SIG-M5 (cell line): ENCODE measurements at places on chromosomes 7 and 10.

GRCh38 chr7:24898691-24899090 is 81.3 kb downstream of the OSBPL3 start:
- DNase-seq = no peak

GRCh38 chr10:124716369-124716768 is 27.8 kb downstream of the FAM53B start:
- no peak for DNase-seq

- no peak for DNase-seq
Observed at GRCh38 chr10:51063659-51064535, 10.4 kb upstream of the PRKG1 start.

- DNase-seq = no peak
Observed at GRCh38 chr7:109986701-109987100, 1104.2 kb upstream of the LRRN3 start.

DNA sequence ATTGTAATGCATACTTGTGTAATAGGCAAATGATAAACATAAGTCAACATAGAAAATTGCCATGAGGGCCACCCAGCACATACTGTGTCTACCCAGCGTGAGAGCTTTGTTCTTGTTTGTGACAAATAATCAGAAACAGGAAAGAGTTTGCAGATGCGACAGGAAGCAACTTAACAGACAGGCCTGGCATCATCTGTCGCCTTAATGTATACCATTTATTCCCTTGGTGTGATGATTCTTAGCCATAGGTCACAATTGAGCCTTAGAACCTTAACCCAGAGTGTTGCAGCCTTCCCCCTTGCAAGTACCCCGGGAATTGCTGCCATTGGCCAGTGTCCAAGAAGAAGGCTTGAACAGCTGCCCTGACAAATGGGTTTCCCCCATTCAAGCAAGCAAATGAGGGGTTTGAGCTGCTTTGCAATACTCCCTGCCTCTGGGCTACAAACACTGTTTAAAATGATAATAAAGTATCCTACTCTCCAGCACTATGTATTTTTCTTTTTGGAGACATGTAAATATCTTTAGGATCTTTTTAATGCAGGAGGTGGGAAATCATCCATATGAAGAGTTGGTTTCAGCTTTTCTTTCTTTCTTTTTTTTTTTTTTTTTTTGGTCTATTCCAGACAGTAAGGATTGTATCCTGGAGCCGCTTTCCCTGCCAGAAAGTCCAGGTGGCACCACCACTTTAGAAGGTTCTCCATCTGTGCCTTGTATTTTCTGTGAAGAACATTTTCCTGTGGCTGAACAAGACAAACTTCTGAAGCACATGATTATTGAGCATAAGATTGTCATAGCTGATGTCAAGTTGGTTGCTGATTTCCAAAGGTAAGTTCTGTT is 80.0 kb downstream of the ZNF277 start:
- DNase-seq = no peak

GRCh38 chr7:7944619-7945282 is 23.8 kb upstream of the GLCCI1 start:
- no peak for DNase-seq

GRCh38 chr7:148487912-148488311 is 102.7 kb upstream of the C7orf33 start:
- DNase-seq = no peak

GRCh38 chr7:5636446-5636835 is 145.0 kb downstream of the RNF216 start:
- no peak for DNase-seq

DNA sequence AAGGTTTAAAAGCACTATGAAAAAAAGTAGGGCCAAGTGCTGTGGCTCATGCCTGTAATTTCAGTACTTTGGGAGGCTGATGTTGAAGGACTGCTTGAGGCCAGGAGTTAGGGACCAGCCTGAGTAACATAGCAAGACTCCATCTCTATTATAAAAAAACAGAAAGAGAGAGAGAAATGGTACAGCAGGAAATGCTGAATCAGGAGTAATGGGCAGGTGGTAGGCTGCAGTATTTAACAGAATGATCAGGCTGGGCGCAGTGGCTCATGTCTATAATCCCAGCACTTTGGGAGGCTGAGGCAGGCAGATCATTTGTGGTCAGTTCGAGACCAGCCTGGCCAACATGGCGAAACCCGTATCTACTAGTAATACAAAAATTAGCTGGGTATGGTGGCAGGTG is 49.6 kb downstream of the SCD start:
- DNase-seq = no peak

DNA sequence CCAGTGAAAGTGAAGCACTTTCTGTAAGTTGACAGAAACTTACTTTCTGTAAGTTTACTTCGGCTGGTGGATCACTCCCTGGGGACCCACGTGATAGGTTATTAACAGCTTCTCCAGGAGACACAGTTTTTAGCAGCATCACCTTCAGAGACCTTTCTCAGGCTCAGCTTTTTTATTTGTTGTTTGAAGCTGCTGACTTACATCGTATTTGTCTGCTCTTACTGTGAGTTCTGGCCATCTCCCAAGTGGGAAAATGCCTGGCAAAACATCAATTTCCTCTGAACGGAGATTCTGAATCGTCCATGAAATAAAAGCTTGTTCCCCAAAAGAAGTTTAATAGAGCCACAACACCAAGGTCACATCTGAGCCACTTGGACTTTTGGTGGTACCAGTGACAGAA is 178.7 kb upstream of the PODXL start:
- no peak for DNase-seq

DNA sequence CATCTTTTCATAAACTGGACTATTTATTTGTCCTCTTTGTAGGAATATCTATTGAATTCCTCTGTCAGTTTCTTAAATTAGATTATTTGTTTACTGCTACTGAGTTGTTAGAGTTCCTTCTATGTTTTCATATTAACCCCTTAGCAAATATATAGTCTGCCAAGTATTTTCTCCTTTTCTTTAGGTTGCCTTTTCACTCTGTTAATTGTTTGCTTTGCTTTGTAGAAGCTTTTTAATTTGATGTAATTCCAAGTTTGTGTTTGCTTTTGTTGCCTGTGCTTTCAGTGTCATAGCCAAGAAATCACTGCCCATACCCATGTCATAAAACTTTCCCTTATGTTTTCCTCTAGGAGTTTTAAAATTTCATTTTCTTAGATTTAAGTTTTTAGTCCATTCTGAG is 256.2 kb upstream of the SEMA3A start:
- DNase-seq = no peak

DNA sequence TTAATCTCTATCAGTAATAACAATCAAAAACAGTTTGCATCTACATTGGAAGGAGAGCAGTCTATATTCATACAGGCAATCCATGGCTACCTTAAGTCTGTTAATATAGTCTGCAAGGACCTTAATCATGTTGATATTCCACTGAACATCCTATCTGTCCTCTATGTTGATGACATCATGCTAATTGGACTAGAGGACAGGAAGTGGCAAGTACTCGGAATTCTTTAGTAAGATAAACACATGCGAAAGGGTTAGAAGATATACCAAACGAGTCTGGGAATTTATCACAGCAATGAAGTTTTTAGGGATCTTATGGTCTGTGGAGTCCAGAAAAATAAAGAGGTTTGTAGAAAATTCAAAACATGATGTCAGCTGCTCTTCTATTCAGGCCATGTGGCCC is 11.3 kb upstream of the SAMD9L start:
- DNase-seq = no peak

- DNase-seq = no peak
Observed at GRCh38 chr7:22700559-22701002, 26.4 kb upstream of the IL6 start.

DNA sequence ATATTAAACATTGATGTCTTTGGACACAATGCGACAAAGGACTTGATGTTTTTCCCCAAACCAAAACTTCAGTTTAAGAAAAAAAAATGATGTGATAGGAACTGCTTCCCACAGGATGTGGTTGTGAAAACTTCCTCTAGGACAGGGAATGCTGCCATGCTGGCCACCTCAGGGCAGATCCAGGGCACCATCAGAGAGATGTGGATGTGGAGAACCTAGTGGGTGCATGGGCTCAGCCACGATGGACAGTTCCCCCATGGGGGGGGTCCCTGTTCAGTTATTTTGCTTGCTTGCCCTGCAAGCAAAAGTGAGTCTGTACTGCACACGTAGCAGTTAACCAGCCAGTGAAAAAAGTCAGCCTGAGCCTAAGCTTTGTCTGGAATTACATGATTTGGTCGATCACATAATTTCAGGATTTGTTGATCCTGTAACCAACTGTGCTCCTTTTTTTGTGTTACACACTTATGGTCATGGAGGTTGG is 36.3 kb downstream of the LAMB4 start:
- DNase-seq = no peak

- DNase-seq = no peak
Observed at GRCh38 chr7:117673367-117673766, 193.5 kb downstream of the CFTR start.

- no peak for DNase-seq
Observed at GRCh38 chr7:54253036-54253373, 289.2 kb upstream of the VSTM2A start.

- DNase-seq = no peak
Observed at GRCh38 chr10:15027741-15028140, 16.0 kb upstream of the OLAH start.

DNA sequence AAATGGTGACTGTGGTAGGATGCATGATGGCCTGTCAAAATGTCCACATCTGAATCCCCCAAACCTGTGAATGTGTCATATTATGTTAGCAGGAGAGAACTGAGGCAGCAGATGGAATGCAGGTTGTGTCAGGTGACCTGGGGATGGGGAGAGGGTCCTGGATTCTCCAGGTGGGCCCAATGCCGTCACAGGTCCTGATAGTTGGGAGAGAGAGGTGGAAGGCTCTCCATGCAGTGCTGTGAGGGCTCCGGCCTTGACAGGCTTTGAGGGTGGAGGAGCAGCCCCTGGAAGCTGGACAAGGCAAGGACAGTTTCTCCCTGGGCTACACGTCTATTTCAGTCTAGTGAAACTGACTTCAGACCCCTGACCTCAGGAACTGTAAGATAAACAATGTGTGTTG is 330.9 kb upstream of the ZNF32 start:
- DNase-seq = no peak

DNA sequence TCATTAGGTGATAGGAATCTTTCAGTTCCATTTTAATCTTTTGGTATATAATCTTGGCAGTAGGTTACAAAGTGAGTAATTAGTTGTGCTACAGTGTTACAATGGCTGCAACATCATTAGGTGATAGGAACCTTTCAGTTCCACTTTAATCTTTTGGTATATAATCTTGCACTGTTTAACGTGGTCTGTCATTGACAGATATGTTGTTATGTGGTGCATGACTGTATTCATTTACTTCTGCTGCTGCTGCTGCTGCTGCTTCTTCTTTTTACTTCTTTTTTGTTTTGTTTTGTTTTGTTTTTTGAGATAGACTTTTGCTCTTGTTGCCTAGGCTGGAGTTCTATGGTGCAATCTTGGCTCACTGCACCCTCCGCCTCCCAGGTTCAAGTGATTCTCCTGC is 28.6 kb downstream of the ST7 start:
- no peak for DNase-seq

GRCh38 chr10:17316488-17317170 is 88.6 kb downstream of the VIM start:
- no peak for DNase-seq

DNA sequence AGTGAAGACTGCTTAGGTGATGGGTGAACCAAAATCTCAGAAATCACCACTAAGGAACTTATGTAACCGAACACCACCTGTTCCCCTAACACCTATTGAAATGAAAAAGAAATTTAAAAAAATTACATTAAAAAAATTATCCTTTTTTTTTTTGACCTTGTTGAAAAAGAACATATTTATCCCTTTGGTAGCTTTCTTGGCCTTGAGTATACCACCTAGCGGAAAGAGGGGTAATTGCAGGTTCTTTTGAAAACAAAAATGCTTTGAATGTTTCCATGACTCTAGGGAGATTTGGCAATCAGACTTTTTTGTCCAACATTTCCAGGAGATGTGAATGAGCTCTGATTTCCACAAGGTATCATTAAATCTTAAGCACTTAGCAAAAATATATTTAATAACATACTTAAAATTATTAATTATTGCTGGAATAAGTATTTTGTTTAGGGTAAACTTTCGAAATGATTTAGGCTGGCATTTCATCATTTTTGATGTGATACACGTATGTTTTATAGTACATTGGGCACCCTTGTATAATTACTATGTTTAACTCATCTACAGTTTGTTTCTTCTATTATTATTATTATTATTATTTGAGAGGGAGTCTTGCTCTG is 47.0 kb upstream of the ELMO1 start:
- no peak for DNase-seq

DNA sequence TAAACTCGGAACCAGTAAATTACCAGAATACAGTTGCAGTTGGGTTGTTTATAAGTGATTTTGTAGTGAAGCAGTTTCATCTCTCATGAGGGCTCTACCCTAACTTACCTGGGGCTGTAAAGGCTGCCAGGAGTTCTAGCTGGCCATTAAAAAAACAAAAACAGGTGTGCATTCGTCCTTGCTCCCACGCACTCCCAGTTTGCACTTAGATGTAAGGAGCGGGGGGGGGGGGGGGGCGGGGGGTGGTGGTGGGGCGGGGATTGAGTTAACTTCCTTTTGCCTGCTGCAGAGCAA is 2.3 kb upstream of the PFKFB3 start:
- no peak for DNase-seq

DNA sequence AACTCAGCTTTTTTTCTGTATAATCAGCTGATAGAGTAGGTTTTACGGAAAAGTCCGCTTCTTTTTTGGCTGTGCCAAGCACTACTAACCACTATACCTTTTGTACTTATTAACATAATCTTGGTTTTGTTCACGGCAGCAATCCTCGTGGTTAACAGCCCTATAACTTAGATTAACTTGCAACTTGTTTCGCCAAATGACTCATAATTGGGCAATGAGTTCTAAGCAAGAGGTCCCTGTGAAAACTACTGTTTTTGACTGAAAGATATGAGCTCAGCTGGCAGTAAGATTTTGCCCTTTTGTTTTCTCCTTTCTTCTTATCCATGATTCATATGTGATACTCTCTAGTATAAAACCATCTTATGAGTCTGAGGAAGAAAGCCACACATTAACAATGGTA is 345.0 kb upstream of the PCDH15 start:
- no peak for DNase-seq

DNA sequence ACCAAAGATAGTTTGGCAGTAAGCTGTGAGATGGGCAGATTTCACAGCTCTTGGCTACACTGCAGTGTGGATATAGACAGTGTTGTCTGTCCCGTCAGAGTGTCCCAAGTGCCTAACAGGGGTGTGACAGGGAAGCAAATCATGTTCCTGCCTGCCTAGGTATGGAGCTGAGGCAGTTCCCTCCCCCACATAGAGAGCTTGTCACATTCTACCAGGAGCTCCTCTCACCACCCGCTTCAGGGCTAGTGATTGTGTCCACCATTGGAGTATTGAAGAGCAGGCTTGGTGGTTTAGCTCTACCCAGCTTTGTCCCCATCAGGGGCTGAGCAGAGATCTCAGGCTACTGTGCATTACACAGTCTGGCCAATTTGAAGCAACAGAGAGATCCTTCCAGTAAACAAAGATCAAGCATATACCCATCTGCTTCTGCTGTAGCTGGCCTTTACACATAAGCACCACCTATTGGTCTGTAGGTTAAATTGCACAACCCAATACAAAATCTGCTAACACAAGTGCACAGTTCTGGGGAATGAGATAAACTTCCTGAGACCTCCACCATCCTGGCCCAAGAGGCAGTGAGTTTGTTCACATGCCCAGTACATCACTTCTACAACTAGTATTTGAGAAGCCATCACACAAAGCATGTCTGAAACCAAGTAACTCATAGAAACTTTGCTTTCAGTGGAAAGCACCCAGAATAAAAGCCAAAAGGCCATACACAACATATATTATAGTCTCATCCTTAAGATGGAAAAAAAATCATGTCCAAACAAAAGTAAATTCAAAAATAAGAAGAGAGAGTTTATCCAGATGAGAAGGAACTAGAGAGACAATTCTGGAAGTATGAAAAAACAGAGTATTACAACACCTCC is 67.3 kb downstream of the GLCCI1 start:
- no peak for DNase-seq

- DNase-seq = no peak
Observed at GRCh38 chr7:138866353-138866752, 68.4 kb upstream of the ATP6V0A4 start.
